Activated effector memory CD4-positive, alpha-beta T cell treated with anti-CD3 and anti-CD28 coated beads, Interleukin-2, amount 50 U/mL, for 16 hours (primary cell): ENCODE measurements at places on chromosomes 13 and 19.

DNA sequence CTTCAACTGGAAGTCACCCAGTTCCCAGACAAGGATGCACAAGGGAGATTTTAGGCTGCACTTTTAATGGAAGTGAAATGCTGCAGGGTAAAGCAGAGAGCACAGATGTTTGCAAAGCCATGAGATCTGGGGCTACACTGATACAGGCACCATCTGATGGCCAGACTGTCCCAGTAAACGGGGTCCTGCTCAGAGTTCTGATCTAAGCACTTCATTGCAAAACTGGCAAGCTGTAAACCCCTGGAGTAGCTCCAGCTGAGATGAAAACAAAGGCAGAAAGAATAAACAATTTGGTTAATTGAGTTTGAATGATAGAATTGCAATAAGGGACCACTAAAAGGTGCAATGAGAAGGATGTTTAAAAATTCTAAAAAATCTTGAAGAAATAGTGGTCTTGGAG lies 197.1 kb downstream of the OXGR1 start:
- no peak for DNase-seq

GRCh38 chr13:39273953-39274738 lies 235.9 kb downstream of the NHLRC3 start:
- no peak for DNase-seq

- no peak for DNase-seq
Measured at GRCh38 chr13:76846363-76846762, 39.8 kb downstream of the KCTD12 start.

DNA sequence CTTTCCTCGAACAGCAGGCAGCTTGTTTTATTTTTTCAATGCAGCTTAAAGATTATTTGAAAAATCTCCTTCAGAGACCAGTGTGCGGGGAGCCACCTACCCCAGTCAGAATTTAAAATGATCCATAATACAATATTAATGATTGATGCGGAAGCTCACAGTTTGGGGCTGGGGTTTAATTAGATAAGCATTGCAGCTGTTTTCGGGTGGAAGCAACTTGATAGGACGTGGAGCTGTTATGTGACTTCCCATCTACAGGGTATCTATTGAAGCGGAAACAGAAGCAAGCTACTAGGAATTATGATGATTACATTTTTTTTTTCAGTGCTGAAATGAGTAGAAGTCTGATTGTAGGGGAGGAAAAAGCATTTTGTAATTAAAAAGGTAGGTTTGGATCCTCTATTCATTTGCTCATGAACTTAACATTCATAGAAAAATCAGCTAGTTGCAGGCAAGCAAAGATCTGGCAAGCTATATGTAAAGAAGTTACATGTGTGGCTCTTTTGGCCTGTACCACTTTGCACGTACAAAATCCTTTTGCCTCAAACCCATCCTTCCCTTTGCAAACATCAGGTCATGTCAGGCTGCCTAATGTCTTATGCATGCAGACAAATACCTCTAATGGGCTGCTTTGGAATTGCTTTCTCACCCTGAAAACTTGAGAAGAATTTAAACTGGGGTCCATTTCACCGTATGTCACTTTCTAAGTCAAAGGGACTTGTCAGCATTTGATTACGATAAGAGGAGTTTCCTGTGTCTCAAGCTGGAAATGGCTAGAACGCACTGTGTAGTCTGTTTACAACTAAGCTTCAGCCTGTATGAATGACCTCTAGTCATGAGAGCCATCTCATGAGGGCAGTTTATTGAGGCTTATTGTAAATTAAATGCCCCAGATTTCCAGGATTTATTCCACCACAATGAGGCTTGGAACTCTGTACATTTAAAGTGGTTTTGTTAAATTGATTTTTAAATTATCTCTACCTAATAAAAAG lies 267.1 kb upstream of the TMTC4 start:
- no peak for DNase-seq

GRCh38 chr19:1070931-1071791 lies 4.2 kb downstream of the ARHGAP45 start:
- no peak for DNase-seq

- no peak for DNase-seq
Measured at GRCh38 chr19:40367577-40368434, 19.3 kb downstream of the PLD3 start.

- no peak for DNase-seq
Measured at GRCh38 chr13:36026531-36026930, 104.7 kb downstream of the DCLK1 start.

GRCh38 chr19:8468761-8469373 lies 24.1 kb downstream of the HNRNPM start:
- no peak for DNase-seq

DNA sequence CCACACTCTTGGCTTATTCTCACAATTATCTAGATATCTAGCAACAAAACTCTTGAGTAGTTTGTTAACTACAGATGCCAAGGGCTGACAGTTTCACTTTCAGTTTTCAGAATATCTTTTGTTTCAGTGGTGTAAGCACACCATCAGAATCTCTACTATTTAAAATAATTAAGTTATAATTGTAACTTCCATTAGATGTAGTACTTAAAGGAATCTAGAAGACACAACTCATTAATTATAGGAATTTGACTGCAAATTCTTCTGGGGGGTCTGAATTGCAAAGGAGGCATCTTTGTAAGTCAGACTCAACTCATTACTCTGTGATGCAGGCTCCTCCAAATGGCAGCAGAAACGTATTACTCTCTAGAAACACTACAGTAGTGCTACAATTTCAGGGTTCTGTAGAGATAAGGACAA lies 44.9 kb upstream of the USPL1 start:
- DNase-seq: no peak

GRCh38 chr19:29121684-29122083 lies 91.3 kb downstream of the UQCRFS1 start:
- no peak for DNase-seq

DNA sequence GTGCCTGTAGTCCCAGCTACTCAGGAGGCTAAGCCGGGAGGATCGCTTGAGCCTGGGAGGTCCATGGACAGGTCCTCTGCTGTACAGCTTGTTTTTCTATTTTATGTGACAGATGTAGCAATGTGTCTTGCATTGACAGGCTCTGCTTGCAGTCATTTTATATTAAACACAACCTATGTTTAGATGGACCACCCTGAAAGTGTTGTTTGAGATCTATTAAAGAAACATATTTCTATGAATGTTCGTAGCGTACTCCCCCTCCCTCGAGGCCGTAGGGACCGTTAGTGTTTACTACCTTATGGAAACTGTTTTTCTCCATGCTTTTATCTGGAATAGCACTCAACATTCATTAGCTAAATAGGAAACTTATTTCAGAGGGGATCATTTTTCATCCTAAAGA lies 64.9 kb upstream of the RNF113B start:
- DNase-seq: no peak

GRCh38 chr13:50991579-50992521 lies 82.3 kb downstream of the RNASEH2B start:
- no peak for DNase-seq

- no peak for DNase-seq
Measured at GRCh38 chr13:91355099-91355825, 7.8 kb downstream of the MIR17HG start.

GRCh38 chr19:12365236-12366162 lies at the start of gene ZNF442:
TSS of gene ZNF442 (minus strand) at chr19:12365683. CDS start at chr19:12363631, 2,052 bp downstream.
- DNase-seq: peak; percentile 92

GRCh38 chr19:45171211-45171623 lies 6.8 kb downstream of the TRAPPC6A start:
- DNase-seq: peak; percentile 80
